ENCODE measurements at places on chromosomes 16 and 17.

- peak; percentile 88 for DNase-seq
Measured at GRCh38 chr16:28494121-28494851, at the start of gene APOBR. Gene APOBR (plus strand): TSS chr16:28494643. CDS start chr16:28494682, 39 bp downstream.

DNA sequence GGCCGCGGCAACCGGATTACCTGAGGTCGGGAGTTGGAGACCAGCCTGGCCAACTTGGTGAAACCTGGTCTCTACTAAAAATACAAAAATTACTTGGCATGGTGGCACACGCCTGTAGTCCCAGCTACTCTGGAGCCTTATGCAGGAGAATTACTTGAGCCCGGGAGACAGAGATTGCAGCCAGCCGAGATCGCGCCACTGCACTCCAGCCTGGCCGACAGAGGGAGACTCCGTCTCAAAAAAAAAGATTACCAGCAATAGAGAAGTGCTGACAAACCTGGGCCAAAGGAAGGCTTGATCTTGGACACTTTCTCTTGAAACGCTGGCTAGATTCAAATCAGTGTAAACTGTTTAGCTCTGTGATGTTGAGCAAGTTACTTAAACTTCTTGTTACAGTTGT is 4.3 kb downstream of the MT1H start:
- DNase-seq: peak; percentile 19

DNA sequence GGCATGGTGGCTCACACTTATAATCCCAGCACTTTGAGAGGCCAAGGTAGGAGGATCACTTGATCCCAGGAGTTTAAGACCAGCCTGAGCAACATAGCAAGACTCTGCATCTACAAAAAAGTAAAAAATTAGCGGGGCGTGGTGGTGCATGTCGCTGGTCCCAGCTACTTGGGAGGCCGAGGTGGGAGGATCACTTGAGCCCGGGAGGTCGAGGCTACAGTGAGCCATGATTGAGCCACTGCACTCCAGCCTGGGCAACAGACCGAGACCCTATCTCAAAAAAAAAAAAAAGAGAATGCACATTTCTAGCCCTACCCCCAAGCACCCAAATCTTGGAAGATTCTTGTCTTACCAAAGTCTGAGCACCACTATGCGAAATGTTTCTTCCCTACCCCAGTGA is 15.6 kb upstream of the RHOT1 start:
- no peak for DNase-seq

DNA sequence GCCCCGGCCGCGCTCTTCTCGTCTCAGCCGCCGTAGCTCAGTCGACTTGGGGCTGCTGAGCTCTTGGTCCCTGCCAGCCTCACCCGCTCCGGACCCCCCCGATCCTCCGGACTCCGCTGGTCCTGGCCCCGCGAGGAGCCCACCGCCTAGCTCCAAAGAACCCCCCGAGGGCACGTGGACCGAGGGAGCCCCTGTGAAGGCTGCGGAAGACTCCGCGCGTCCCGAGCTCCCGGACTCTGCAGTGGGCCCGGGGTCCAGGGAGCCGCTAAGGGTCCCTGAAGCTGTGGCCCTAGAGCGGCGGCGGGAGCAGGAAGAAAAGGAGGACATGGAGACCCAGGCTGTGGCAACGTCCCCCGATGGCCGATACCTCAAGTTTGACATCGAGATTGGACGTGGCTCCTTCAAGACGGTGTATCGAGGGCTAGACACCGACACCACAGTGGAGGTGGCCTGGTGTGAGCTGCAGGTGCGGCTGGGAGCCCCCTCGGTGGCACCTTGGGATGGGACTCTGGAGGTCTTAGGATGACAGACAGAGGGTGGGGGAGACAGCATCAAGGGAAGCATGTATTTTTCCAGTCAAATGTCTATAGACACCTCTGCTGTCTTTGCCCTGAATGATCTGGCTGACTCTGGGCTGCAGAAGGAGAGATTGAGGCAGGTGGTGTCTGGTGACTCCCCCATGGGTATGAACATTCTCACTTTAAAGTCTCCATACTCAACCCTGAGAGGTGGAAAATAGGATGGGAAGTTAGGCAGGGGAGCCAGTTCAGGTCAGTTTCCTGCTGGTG is 635 bp downstream of the WNK4 start:
- no peak for DNase-seq

DNA sequence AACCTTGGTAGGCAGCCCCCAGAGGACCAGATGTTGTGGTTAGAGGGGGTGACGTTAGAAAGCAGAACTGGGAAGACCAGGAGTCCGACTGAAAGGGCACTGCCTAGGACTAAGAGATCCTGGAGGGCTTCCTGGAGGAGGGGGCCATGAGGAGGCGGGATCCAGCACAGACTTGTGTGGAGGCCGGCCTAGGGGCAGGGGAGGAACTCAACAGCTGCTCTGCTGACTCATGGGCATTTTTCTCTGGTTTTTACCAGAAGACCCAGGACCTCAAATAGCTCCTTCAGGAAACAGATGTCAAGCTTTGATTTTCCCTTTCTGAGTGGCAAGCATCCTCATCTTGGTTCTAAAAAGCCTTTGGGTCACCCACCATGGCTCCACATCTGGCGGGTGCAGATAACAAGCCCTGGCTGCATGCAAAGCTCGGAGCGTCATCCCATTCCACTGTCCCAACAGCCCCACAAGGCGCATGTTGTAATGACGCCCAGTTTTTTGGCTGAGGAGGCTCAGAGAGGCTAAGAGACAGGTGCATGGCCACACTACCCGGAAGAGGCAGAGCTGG is 29.0 kb downstream of the IL21R start:
- DNase-seq: peak; percentile 70
